ENCODE measurements at places on chromosomes 4 and X.

GRCh38 chr4:188691811-188692210, 552.6 kb downstream of the TRIML1 start:
- no peak overlapping the region for H3K4me3 ChIP-seq
- no peaks in the 10 kb centered on the region for H3K36me3 ChIP-seq
- no peaks in the 10 kb centered on the region for H3K27me3 ChIP-seq
- H3K27ac ChIP-seq = no peak overlapping the region
- H3K4me1 ChIP-seq = no peaks in the 10 kb centered on the region
- DNase-seq = no peak

GRCh38 chrX:123830309-123830708, 29.5 kb upstream of the XIAP start:
- H3K4me1 ChIP-seq = no peaks in the 10 kb centered on the region
- H3K27ac ChIP-seq = no peak overlapping the region
- no peak overlapping the region for H3K4me3 ChIP-seq
- no peaks in the 10 kb centered on the region for H3K27me3 ChIP-seq

GRCh38 chr4:2924765-2925301, 38.4 kb downstream of the NOP14 start:
- H3K27me3 ChIP-seq = no peaks in the 10 kb centered on the region
- no peak overlapping the region for H3K4me3 ChIP-seq
- H3K36me3 ChIP-seq = peaks cover 70% of the 10 kb centered on the region

GRCh38 chr4:2859514-2859913, 15.9 kb downstream of the ADD1 start:
- DNase-seq = no peak
- H3K36me3 ChIP-seq = peaks cover 6% of the 10 kb centered on the region
- no peaks in the 10 kb centered on the region for H3K27me3 ChIP-seq
- no peak overlapping the region for H3K27ac ChIP-seq

DNA sequence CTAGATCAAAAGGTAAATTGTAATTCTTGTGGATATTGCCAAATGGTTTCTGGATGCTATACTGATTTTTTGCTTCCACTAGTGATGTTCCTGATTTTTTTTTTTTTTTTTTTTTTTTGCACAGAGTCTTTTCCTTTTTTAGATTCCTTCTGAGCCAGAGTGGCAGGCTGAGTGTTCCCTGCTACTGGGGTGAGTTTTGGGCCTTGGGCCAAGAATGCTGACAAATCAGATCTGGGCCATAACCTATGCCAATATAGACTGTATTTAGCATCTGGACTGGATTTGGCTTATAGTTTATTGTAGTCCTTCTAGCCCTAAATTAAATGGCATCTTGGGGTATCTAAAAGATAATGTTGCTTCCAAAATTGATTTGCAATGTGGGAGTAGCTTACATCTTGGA, 52.8 kb downstream of the REPS2 start:
- H3K4me1 ChIP-seq = no peaks in the 10 kb centered on the region
- DNase-seq = peak; percentile 7

- no peak for DNase-seq
- no peaks in the 10 kb centered on the region for H3K27me3 ChIP-seq
- no peak overlapping the region for H3K4me3 ChIP-seq
Observed at GRCh38 chr4:87188048-87188447, 32.4 kb downstream of the KLHL8 start.

DNA sequence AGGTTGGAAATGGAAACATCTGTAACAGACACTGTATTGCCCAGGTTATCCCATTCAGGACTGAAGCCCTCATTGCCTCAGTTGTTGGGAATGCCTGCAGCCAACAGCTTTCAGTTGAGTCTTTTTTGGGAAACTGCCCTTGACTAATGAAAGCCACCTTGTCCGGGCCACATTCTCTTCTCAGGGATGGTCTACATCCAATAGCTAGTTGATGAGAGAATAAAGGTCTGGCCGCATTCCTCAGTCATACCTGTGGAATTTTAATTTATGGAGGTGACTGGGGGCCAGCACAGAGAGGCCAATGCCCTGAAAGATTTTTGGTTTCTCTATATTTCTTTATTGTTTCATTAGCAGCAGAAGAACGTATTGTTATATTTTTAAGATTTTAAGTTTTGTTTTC, 147.6 kb upstream of the MSX1 start:
- H3K36me3 ChIP-seq = peaks cover 2% of the 10 kb centered on the region
- H3K27me3 ChIP-seq = no peaks in the 10 kb centered on the region
- no peaks in the 10 kb centered on the region for H3K4me1 ChIP-seq
- no peak overlapping the region for H3K4me3 ChIP-seq
- no peak for DNase-seq
- no peak overlapping the region for H3K27ac ChIP-seq

DNA sequence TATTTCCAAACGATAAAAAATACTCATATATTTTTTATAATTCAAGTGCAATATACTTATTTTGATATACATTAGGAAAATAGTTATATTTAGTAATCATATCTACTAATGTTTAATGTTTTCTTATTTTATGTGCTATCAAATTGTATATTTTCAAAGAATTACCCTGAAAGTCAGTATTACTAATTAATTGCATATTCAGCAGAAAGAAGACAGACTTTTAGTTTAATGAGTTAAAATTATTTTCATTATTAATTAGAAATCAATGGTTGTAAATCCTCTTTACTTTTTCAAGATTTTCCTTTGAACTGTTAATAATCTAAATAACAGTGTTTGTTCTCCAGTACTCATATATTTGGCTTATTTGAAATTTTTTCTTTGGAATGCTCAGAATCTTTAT, 181.3 kb upstream of the NDST4 start:
- no peak for DNase-seq
- no peaks in the 10 kb centered on the region for H3K36me3 ChIP-seq
- no peak overlapping the region for H3K27ac ChIP-seq
- H3K4me3 ChIP-seq = no peak overlapping the region
- no peaks in the 10 kb centered on the region for H3K4me1 ChIP-seq

- H3K36me3 ChIP-seq = peaks cover 2% of the 10 kb centered on the region
- no peak overlapping the region for H3K27ac ChIP-seq
- H3K27me3 ChIP-seq = no peaks in the 10 kb centered on the region
- no peaks in the 10 kb centered on the region for H3K4me1 ChIP-seq
Observed at GRCh38 chrX:23854122-23854521, 53.6 kb downstream of the APOO start.

- H3K27ac ChIP-seq = no peak overlapping the region
- H3K4me3 ChIP-seq = no peak overlapping the region
- H3K4me1 ChIP-seq = no peaks in the 10 kb centered on the region
- no peak for DNase-seq
- H3K27me3 ChIP-seq = no peaks in the 10 kb centered on the region
Observed at GRCh38 chrX:73830489-73831414, 267.8 kb downstream of the CHIC1 start.

DNA sequence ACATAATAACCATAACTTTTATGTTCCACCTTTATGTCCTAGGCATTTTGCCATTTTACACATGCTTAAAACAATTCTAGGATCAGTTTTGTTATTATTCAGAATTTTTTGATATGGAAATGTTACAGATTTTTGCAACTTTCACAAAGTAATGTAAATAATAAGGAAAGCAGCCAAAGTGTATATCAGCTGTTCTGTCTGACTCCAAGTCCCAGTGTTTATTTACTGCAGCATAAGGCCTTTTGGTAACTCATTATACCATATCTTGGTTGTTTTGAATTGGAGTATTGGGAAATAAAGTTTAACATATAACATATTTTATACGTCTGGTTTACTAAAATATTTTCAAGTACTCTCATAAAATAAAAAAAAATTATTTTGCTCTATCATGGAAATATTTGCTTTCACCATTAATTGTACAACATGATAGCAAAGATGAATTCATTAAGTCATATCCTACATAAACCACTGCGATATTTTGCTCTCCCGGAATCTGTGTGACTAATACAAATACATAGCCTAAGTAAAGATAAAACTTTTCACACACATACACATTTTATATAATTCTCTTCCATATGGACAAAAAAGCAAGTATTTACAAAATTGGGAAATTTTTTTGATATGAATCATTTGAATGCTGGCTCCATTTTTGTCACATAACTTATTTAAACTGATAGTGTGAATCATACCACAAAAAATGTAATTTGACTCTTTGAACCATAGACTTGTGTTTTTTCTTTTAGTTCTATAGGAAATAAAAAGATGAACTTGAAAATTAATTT, 399.0 kb downstream of the PABPC4L start:
- no peak overlapping the region for H3K4me3 ChIP-seq
- no peaks in the 10 kb centered on the region for H3K4me1 ChIP-seq

- H3K27me3 ChIP-seq = no peaks in the 10 kb centered on the region
- no peak overlapping the region for H3K4me3 ChIP-seq
- no peak for DNase-seq
- no peaks in the 10 kb centered on the region for H3K36me3 ChIP-seq
Observed at GRCh38 chr4:144575181-144575580, 70.8 kb upstream of the HHIP start.

GRCh38 chrX:20421697-20422096, 155.0 kb upstream of the RPS6KA3 start:
- no peak overlapping the region for H3K4me3 ChIP-seq
- no peaks in the 10 kb centered on the region for H3K27me3 ChIP-seq
- H3K36me3 ChIP-seq = no peaks in the 10 kb centered on the region
- no peak for DNase-seq

DNA sequence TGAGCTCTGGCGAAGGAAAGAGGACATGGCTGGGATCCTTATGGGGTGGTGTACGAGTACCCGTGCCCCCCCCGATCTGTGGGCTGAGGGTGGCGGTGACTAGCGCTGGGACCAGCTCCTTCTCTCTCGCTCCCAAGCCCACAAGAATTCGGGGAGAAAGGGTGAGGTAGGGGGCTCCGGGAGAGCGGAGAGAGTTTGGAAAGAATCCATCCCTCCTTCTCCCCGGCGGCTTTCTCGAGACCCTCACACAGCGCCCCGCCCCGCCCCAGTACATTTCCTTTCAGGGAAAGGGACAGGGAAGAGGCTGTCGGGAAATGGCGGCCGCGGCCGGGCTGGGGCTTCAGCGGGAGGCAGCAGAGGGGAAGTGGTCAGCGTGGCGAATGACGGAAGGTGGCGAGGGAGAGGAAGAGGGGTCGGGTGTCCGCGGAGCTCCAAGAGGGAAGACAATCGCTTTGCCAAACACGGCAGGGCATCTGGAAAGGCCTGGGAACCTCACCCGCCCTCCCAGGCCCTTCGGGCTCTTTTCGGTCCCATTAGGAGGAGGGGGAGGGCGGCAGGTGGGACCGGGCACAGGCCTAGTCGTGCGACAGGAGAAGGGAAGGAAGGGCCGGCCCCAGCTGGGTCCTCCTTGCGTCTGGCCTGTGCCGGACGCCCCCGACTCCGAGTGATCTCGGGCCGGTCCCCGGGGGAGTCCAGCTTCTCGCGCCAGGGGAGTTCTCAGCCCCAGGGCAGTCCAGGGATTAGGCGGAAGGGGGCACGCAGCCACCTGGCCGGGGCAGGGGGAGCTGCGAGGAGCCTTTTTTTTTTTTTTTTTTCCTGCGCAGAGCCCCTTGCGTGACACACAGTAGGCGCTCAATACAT, 10.2 kb downstream of the HNRNPH2 start:
- peak overlapping the region; percentile 61 for H3K4me3 ChIP-seq
- no peaks in the 10 kb centered on the region for H3K36me3 ChIP-seq
- no peaks in the 10 kb centered on the region for H3K27me3 ChIP-seq
- peak overlapping the region; percentile 81 for H3K27ac ChIP-seq
- peak; percentile 38 for DNase-seq

DNA sequence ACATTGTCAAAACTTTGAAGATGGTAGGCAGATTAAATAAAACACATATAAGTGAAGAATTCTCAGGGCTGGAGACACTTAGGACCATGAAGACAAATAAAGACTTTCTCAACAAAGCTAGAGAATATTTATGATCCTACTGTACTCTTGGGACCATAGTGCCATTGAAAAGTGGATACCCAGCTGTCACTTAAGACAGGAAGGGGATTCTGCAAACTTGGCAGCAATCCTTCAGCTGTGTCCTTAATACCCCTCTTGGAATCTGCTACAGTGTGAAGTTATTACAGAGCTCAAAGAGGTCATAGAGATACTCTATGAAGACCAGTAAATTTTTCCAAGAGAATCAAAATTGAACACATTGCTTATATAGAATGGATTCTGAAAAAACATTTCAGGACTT, 24.3 kb downstream of the PDE5A start:
- no peak overlapping the region for H3K4me3 ChIP-seq
- no peak for DNase-seq
- H3K27me3 ChIP-seq = no peaks in the 10 kb centered on the region
- H3K27ac ChIP-seq = no peak overlapping the region
- H3K36me3 ChIP-seq = no peaks in the 10 kb centered on the region

DNA sequence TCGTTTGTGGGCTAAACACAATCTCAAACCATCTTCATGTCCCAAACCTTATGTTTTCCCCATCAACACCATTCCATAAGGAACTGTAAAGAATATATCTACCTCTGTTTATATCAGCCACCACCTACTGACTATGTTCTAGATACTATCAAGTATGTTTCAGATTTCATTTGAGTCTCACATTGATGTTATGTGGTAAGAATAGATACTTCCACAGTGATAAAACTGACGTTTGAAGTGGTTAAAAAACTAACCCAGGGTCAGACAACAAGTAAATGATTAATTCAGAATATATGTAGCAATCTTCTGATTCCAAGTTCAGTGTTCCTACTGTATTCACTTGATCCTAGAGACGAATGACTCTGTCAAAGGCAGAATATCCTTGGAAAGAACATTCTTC, 156.8 kb upstream of the RASGEF1B start:
- H3K27me3 ChIP-seq = no peaks in the 10 kb centered on the region
- H3K27ac ChIP-seq = no peak overlapping the region
- no peak overlapping the region for H3K4me3 ChIP-seq
- DNase-seq = no peak

- H3K36me3 ChIP-seq = no peaks in the 10 kb centered on the region
- no peaks in the 10 kb centered on the region for H3K27me3 ChIP-seq
- no peak for DNase-seq
- H3K4me1 ChIP-seq = no peaks in the 10 kb centered on the region
- no peak overlapping the region for H3K4me3 ChIP-seq
- no peak overlapping the region for H3K27ac ChIP-seq
Observed at GRCh38 chr4:155173371-155173770, 35.1 kb upstream of the NPY2R start.

GRCh38 chr4:130053723-130054122, 957.8 kb downstream of the C4orf33 start:
- no peak overlapping the region for H3K27ac ChIP-seq
- DNase-seq = no peak
- H3K36me3 ChIP-seq = no peaks in the 10 kb centered on the region
- no peak overlapping the region for H3K4me3 ChIP-seq

DNA sequence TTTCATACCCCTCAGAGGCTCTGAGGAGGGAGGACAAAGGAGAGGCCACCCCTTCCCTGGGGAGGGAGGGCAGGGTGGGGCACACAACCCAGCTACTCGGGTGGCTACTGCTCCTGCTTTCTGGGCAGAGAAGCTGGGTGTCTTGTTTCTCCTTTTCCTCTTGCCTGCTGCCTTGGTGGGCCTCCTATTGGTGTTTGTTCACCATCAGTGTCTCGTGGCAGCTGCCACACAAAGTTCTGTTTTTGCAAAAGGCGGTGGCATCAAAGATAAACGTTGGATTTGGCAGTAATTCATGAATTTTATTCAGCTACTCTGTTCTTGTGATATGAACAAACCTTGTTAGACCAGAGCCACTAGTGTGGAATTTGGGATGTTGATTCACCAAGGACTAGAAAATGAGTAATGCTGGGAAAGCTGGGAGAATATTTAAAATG, 153.0 kb upstream of the SCML1 start:
- H3K27ac ChIP-seq = no peak overlapping the region
- no peak overlapping the region for H3K4me3 ChIP-seq
- H3K27me3 ChIP-seq = no peaks in the 10 kb centered on the region
- H3K36me3 ChIP-seq = no peaks in the 10 kb centered on the region
- no peaks in the 10 kb centered on the region for H3K4me1 ChIP-seq

GRCh38 chr4:8414377-8414776, 26.1 kb downstream of the ACOX3 start:
- no peak overlapping the region for H3K4me3 ChIP-seq
- no peak overlapping the region for H3K27ac ChIP-seq
- peaks cover 40% of the 10 kb centered on the region for H3K36me3 ChIP-seq
- peaks cover 7% of the 10 kb centered on the region for H3K4me1 ChIP-seq
- DNase-seq = no peak

Measured in common myeloid progenitor, CD34-positive (primary cell).